Stimulated activated CD4-positive, alpha-beta T cell treated with anti-CD3 and anti-CD28 coated beads, Interleukin-2, amount 100 ng/mL, for 24 hours (primary cell): ENCODE measurements at places on chromosomes 1 and 21.
A peak's percentile ranks its signal among the peaks of the same experiment; 100 is the strongest.

- DNase-seq, result peak; percentile 51
Measured at GRCh38 chr1:180515857-180516388, 13.5 kb upstream of the ACBD6 start.

DNA sequence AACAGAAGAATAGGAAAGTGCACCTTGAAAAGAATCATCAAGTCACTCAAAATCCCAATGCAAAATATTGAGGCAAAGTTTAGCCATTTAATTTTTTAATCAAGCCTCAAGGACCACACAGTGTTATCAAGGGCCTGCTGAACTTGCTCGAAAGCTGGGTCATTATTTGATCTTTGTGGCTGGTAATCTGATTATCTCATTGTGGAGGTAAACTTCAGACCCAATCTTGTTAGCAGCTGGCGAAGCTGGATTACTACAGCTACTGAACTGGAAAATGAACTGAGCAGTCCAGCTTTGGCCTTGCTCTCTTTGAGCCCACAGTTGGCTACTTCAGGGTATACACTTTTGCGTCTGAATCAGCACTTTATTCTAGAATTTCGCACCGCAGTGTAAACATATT lies 94.4 kb downstream of the BARHL2 start:
- no peak for DNase-seq

DNA sequence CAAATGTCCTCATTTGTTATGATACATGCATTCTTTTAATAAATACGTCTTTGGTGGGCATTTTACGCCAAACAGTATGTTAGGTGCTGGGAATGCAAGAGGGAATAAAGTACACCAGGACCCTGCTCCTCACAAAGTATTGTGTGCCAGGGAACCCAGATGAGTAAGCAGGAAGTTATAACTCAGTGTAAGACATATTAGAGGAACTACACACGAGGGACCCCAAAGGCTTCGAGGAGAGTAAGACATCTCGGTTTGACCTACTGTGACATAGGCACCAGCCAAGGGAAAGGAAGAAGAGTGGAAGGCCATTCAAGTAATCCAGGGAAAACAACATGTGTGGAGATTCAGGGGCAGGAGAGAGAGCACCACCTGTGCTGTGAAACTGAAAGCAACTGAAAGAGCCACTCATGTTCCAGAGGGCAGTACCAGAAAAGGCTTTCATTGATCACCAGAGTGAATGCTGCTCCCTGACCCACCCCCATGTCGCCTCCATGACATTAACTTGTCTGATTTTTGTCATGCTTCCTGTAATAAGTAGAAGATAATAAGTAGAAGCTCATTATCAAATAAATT lies 542.5 kb upstream of the PKN2 start:
- no peak for DNase-seq

DNA sequence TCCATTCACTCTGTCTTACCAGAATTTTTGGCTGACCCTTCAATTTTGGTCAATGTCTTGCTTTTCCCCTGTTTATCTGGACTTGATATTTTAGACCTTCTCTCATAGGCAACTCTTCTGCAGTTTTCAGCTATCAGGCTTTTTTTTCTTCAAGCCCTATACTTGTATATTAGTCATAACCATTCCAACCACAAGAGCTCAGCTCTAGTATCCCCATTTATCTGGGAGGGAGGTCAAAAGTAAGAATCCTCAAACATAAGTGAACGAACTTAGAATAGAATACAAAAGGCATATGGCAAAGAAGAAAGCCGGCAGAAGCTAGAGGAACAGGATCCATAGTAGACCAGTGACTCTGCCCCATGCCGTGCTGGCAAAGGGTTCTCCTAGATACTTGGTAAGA lies 45.9 kb upstream of the TNFSF4 start:
- no peak for DNase-seq
